ENCODE measurements at places on chromosomes 2 and 18.

GRCh38 chr2:136363900-136364299 lies 246.0 kb upstream of the CXCR4 start:
- H3K4me1 ChIP-seq = no peaks in the 10 kb centered on the region
- no peak overlapping the region for H3K27ac ChIP-seq
- no peak for DNase-seq
- H3K27me3 ChIP-seq = no peaks in the 10 kb centered on the region
- no peak overlapping the region for H3K4me3 ChIP-seq

DNA sequence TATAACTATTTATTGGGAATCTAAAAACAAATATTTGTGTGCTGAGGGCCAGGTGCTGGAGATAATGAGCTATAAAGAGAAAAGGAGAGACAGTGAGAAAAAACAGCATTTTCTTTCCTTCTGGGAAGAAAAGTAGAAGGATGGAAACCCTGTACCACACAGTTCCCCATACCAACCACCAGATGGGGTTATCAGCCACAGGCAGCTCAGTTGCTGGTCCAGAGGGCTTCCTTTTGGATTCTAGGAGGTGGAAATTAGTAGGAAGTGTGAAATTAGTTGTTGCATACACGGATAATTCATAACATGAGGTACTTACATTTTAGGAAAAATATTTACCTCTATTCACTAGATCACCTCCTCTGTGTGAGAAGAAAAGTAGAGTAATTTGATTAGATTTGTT lies 237.0 kb upstream of the FOSL2 start:
- no peaks in the 10 kb centered on the region for H3K27me3 ChIP-seq
- H3K36me3 ChIP-seq = no peaks in the 10 kb centered on the region
- no peaks in the 10 kb centered on the region for H3K4me1 ChIP-seq
- H3K27ac ChIP-seq = no peak overlapping the region
- no peak for DNase-seq
- no peak overlapping the region for H3K4me3 ChIP-seq

DNA sequence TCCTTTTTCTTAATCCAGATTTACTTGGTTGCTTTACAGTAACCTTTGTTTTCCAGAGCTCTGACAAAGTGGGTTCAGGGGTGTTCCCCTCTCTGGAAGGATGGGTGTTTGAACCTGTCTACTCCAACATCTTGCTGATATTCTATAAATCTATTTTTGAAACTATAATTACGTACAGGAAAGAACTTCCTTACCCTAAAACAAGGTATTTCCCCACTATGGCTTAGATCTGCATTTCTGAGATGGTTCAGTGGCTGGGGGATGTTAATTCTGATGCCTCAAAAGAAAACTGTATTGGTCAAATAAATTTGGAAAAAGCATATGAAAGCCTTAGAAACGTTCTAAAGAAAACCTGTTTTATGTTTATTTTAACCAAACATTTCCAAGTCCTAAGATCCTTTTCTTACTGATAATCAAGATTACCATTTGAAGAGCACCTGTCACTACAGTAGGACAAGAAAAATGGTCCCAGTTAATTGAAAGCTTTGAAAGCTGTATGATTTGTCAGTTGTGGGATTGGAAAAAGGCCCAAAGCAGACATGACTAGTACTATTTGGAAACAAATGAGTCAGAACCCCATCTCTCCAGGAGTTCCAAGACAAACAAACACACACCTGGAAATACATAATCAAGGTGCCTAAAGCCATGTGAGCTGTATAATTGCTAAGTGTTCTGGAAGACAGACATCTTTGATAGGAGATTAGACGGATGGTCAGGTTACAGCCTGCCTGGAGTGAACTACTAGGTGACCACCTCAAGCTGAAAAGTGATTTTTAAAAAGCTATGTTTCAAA lies 57.5 kb downstream of the KDM3A start:
- no peak for DNase-seq
- H3K27ac ChIP-seq = no peak overlapping the region
- H3K36me3 ChIP-seq = peaks cover 42% of the 10 kb centered on the region
- H3K27me3 ChIP-seq = no peaks in the 10 kb centered on the region
- no peaks in the 10 kb centered on the region for H3K4me1 ChIP-seq
- no peak overlapping the region for H3K4me3 ChIP-seq

DNA sequence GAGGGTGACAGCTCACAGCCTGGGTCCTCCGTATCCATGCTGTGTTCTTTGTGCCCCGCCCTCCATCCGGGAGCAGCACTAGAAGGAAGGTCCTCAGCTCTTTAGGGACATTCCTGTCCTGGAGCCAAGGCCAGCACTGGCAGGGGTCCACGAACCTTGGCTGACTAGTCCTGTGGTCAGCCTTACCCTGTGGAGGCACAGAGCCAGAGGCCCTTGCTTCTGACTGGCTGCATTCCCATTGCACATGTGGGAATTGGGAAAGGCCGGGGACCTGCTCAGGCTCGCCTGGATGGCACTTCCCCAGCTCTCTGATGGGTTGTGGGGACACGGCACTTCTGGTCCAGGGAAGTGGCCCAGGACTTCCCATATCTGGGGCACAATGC lies 24.9 kb upstream of the RHOB start:
- H3K27ac ChIP-seq = no peak overlapping the region
- no peaks in the 10 kb centered on the region for H3K36me3 ChIP-seq
- H3K4me1 ChIP-seq = peaks cover 52% of the 10 kb centered on the region
- DNase-seq = no peak
- H3K27me3 ChIP-seq = no peaks in the 10 kb centered on the region

DNA sequence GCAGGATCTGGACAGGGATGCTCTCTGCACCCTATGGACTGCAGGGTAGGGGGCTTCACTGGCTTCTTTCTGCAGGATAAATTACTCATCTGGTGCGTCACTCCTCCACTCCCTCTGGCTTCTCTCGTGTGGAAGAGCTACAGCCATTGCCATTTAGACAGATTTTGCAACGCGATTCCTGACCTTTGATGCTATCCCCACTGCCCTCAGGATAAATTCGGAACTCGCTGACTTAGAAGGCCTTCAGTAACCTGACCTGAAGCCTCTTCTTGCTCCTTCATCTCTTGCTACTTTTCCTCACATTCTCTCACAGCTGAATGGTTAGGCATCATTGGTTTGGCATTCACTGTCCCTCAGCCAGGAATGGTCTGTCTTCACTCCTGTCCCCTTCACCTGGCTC lies 5.3 kb downstream of the NIFK start:
- peaks cover 4% of the 10 kb centered on the region for H3K4me1 ChIP-seq
- DNase-seq = no peak
- H3K27ac ChIP-seq = no peak overlapping the region

- no peaks in the 10 kb centered on the region for H3K4me1 ChIP-seq
- DNase-seq = no peak
- H3K4me3 ChIP-seq = no peak overlapping the region
- no peak overlapping the region for H3K27ac ChIP-seq
Measured at GRCh38 chr18:519019-519879, 18.7 kb upstream of the COLEC12 start.

GRCh38 chr2:127479866-127480743 lies 46.2 kb downstream of the IWS1 start:
- no peak overlapping the region for H3K27ac ChIP-seq
- peaks cover 4% of the 10 kb centered on the region for H3K4me1 ChIP-seq
- H3K4me3 ChIP-seq = no peak overlapping the region
- DNase-seq = no peak
- peaks cover 44% of the 10 kb centered on the region for H3K36me3 ChIP-seq

DNA sequence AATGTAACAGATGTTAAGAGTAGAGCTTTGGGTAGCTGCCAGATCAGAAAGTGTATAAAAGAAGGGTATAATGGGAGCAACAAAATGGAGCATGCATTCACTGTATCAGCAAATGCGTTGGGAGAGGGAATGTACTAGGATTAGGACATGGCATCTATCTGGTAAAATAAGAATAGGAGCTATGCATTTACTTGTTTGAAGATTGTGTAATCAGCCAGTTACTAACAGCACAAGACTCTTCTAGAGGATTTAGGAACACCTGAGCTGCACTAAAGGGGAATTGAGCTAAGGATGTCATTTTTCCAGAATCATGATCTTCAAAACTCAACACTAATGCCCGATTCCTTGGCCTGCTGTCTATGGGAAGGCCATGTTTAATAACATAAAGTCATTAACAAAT lies 394.2 kb upstream of the TNP1 start:
- H3K27me3 ChIP-seq = no peaks in the 10 kb centered on the region
- H3K4me1 ChIP-seq = no peaks in the 10 kb centered on the region
- no peak overlapping the region for H3K4me3 ChIP-seq
- no peak for DNase-seq
- H3K36me3 ChIP-seq = no peaks in the 10 kb centered on the region
- H3K27ac ChIP-seq = no peak overlapping the region

DNA sequence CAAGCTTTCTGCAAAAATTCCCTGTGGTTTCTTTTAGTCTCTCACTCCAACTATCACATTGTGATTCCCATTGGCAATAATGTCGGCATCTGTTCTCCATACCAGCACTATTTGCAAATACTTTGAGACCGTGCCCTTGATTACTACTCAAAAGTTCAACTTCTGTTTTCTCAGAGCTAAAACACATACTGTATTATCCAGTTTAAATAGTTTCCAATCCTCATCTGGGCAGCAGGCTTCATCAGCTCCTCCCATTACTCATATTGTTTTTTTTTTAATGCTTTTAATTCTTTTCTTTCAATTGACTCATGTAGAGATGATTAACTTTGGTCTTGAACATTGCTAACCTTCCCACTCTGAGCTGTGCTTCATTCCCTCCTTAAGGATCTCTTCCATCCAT lies 135.8 kb downstream of the METTL8 start:
- no peaks in the 10 kb centered on the region for H3K27me3 ChIP-seq
- no peaks in the 10 kb centered on the region for H3K36me3 ChIP-seq
- H3K4me3 ChIP-seq = no peak overlapping the region
- H3K27ac ChIP-seq = no peak overlapping the region

GRCh38 chr2:134372611-134373131 lies 118.8 kb downstream of the MGAT5 start:
- H3K27me3 ChIP-seq = no peaks in the 10 kb centered on the region
- no peak overlapping the region for H3K4me3 ChIP-seq
- no peak for DNase-seq
- H3K36me3 ChIP-seq = peaks cover 17% of the 10 kb centered on the region
- no peak overlapping the region for H3K27ac ChIP-seq
- peaks cover 5% of the 10 kb centered on the region for H3K4me1 ChIP-seq

Data from natural killer cell (primary cell).